Kidney (tissue), 22 donors: ENCODE measurements at places on chromosomes 16 and 17. TPM values are rescaled to one million over a fixed set of nuclear protein-coding genes. Genes with fewer than 3 reads are reported as not detected.

GRCh38 chr16:78570399-78571141, 471.1 kb downstream of the WWOX start:
- no peaks in the 10 kb centered on the region for H3K36me3 ChIP-seq
- H3K4me1 ChIP-seq: no peaks in the 10 kb centered on the region
- no peak for DNase-seq
- H3K4me3 ChIP-seq: no peak overlapping the region
- no peak overlapping the region for H3K27ac ChIP-seq
- H3K27me3 ChIP-seq: no peaks in the 10 kb centered on the region

DNA sequence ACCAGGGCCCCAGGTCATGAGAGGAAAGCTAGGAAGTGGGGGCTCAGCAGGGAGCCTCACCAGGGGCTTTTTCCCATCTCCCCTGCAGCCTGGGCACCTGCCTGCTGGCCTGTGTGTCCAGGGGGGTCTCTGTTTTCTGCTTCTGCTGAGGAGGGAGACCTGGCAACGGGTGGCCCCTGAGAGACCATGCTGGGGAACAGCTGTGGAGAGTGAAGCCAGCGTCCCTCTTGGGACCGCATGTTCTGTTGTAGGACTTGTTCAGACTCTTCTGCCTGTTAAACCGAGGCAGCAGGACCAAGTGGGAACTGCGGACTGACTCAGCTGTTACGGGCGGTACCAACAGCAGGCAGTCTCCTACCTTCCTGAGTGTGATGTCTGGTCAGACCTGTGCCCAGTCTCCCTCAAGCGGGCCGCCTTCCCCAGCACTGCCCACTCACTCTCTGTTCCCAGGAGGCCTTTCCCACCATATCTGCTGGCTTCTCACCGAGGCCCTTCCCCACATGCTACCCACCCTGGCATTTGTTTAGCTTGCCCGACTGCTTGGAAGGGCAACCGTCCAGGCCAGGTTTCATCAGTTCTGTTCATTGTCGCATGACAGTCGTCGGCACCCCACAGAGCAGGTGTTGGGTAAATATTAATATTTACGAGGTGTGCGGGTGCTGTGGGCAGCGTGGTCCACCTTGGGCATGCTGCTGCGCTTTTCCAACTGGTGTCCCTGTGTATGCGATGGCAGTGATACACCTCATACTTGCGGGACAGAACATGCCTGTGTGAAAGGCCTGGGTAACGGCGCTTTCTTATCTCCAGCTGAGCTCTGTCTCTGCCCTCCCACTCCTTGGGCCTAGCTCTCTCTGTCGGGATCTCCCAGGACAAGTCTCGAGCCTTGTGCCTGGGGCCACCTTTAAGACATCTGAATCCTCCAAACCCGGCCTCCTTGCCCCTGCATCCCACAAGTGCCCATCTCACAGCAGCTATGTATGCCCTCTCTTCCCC, 69.4 kb downstream of the MPRIP start:
- H3K27ac ChIP-seq: no peak overlapping the region
- H3K4me3 ChIP-seq: no peak overlapping the region
- H3K36me3 ChIP-seq: no peaks in the 10 kb centered on the region
- no peak for DNase-seq

Gene MEIOB
- polyA plus RNA-seq: 1.4 TPM

GRCh38 chr17:81808778-81809555, 5.0 kb downstream of the GCGR start:
- H3K27me3 ChIP-seq: no peaks in the 10 kb centered on the region
- H3K36me3 ChIP-seq: no peaks in the 10 kb centered on the region

DNA sequence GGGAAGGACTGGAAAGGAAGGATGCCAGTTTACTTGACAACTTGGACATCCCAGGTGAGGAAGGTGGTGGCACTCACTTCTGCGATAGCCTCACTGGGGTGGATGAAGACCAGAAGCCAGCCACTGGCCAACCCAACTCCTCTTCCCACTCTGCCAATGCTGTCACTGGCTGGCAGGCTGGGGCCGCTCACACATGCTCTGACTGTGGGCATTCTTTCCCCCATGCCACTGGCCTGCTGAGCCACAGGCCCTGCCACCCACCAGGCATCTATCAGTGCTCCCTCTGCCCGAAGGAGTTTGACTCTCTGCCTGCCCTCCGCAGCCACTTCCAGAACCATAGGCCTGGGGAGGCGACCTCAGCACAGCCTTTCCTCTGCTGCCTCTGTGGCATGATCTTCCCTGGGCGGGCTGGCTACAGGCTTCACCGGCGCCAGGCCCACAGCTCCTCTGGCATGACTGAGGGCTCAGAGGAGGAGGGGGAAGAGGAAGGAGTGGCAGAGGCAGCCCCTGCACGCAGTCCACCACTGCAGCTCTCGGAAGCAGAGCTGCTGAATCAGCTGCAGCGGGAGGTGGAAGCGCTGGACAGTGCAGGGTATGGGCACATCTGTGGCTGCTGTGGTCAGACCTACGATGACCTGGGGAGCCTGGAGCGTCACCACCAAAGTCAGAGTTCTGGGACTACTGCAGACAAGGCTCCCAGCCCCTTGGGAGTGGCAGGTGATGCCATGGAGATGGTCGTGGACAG, 4.5 kb downstream of the ZNF646 start:
- peaks cover 4% of the 10 kb centered on the region for H3K4me1 ChIP-seq
- no peak overlapping the region for H3K4me3 ChIP-seq
- H3K27ac ChIP-seq: no peak overlapping the region
- peaks cover 4% of the 10 kb centered on the region for H3K36me3 ChIP-seq
